ENCODE measurements at places on chromosomes 6 and 20. TPM values are rescaled to one million over a fixed set of nuclear protein-coding genes. Genes with fewer than 3 reads are reported as not detected.

The MAFB gene
- total RNA-seq: 55.9 TPM

The TMX4 gene
- total RNA-seq: 18.9 TPM

The ADGRB3 gene
- total RNA-seq: 0.20 TPM

The SLC22A1 gene
- 0.44 TPM for total RNA-seq

DNA sequence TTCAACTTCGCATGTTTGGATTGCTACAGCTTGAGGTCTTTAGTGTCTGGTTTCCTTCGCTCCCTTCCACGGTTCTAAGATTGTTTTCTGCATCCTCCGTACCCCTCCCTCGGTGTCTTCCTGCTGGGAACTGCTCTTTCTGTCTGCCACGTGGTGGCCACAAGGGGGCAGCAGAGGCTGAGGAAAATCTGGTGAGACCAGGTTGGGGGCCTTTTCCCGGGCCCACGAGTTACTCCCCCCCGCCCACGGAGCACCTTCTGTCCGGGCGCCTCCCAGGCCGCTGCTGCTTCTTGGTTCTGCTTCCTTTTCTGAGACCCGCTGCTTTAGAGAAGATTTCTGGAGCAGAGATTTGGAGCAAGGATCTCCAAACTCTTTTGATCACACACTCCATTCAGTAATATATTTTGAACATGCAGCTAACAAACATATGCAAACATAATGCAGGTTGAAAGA is 21.1 kb upstream of the NOTCH4 start:
- ATAC-seq: peak; percentile 76

DNA sequence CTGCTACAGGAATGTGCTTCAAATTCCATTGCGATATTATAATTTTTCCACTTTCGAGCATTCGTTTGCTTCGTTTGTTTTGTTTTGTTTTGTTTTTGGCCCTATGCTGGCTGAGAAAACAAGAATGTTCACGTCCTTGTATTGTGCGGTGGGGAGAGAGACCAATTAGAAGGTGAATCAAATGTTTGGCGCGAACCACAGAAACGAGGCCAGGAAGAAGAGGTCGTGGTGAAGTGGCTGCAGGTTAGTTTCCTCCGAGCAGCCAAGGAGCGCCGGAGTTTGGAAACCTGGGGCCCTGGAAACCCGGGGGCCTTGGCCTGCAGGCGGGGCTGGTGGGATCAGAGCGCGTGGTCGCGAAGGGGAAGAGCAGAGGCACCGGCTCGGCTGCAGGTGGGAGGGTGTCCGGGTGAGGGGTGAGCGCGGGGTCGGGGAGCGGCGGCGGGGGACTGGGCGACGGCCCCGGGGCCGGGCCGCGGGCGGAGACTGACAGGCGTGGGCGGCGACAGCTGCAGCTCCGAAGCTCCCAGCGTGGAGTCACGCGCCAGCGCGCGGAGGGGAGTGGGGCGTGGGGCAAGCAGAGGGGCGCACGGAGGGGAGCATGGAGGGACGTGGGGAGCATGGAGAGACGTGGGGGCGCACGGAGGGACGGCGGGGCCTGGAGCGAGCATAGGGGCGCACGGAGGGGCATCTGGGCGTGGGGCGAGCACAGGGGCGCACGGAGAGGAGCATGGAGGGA is 141.5 kb upstream of the PDE10A start:
- ATAC-seq: no peak
